CD4-positive, alpha-beta T cell treated with Interleukin-15 for 1 hour (primary cell): ENCODE measurements at places on chromosomes 6 and 20.

GRCh38 chr6:72941751-72942150 is 283.5 kb downstream of the KHDC1L start:
- DNase-seq: no peak

- DNase-seq: no peak
These were observed 194.7 kb downstream of the PKHD1 start for GRCh38 chr6:51892750-51893149.

DNA sequence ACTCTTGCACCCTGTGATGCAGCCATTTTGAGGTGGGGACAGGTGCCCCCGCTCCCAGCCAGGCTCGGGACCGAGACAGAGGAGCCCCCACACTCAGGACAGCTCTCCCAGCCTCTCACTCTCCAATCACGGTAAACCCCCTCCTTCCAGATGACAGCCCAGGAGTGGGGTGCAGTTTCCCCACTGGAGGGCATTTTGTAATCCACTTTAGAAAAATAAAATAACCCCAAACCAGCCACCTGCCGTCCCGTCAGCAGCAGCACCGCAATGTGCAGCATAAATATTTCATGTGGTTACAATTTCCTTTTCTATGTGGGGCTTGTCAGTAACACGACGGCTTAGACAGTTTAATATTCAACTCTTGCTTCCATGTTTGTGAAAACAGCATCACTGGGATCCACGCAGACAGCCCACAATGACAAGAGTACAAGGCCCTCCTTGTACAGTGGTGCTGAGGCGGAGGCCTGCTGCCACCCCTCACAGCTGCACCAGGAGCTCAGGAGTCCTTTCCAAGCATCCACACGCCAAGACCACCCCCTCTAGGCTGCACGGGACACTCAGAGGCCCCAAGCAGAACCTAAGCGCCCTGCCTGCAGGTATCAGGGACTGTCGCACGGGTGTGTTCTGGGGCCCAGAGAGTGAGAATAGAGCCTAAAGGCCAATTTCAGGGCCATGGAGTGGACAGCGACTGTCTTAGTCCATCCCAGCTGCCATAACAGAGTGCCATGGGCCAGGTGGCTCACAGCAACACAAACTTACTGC is 116.7 kb downstream of the JPH2 start:
- peak; percentile 72 for DNase-seq

GRCh38 chr6:44162876-44163625 is 4.4 kb downstream of the CAPN11 start:
- DNase-seq: no peak

DNA sequence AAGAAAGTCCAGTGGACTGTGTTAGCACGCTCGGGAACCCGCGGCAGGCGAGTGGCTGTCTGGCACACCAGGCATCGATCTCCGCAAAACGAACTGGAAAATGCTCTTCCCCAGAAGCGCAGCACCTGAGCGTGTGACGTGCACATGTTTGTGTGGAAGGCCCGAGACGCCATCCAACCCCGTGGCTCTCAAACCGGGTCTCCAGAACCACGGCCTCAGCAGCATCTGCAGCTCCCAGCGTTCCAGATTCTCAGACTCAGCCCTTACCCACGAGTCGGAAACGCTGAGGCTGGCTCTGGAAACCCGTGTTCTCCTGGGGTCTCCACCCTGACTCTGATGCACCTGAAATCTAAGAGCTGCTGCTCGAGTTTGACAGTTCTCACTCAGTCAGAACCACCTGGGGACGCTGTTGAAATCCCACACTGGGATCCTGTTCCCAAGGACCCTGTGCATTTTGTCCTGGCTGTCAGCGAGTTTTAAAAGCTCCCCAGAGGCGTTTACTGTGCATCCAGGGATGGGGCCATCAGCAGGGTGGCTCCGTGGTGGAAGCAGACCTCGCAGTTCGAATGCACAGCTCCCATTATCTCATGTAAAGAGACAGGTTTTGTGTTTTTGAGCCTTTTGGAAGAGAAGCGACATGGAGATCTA is 69.0 kb downstream of the DLL1 start:
- no peak for DNase-seq

GRCh38 chr20:64220891-64221527 is 34.5 kb upstream of the PCMTD2 start:
- DNase-seq: no peak

- DNase-seq: no peak
These were observed 294.7 kb downstream of the QKI start for GRCh38 chr6:163709255-163709654.

- DNase-seq: no peak
These were observed 6.7 kb upstream of the KHDC1L start for GRCh38 chr6:73231986-73232391.

DNA sequence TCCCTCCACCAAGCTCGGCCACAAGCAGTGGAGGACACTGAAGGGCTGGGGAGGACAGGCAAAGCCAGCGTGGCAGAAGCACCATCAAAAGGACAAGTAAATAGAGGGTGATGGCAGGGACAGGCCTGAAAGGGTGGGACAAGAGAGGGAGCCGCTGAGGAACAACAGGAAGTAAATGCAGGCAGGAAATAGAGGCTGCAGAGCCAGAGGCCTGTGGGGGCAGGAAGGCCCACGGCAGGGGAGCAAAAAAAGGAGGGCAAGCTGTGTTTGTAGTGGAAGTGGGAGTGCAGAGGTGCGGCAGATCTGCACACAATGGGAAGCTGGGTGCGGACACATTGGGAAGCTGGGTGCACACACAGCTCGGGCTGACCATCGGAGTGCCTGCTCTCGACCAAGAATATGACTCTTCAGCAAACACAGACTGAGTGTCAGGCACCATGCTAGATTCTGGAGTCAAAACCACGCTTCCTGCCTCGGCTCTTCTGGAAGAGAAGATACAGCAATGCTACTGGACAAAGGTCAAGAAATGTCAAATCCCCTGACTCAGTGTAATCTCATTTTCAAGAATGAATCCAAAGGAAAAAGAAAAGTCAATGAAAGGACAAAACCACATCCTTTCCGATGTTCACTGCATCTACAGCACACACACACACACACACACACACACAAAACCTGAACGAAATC is 40.4 kb upstream of the RAB22A start:
- DNase-seq: no peak

DNA sequence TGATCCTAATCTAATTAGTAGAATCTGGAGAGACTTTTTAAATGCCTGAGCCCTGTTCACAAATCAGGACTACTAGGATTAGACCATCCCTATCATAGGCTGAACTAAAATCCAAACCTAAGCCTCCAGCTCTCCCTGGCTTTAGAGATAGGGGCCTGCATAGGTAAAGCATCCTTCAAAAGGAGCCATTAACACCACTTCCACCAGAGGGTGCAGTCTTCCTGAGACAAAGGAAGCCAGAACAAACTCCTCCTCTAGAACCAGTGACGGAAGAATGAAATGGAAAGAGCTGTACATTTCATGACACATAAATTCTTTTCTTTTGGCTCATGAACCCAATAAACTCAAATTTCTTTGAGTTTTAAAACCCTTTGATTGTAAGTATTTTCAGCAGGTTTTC is 291.2 kb upstream of the ADGRB3 start:
- DNase-seq: no peak

DNA sequence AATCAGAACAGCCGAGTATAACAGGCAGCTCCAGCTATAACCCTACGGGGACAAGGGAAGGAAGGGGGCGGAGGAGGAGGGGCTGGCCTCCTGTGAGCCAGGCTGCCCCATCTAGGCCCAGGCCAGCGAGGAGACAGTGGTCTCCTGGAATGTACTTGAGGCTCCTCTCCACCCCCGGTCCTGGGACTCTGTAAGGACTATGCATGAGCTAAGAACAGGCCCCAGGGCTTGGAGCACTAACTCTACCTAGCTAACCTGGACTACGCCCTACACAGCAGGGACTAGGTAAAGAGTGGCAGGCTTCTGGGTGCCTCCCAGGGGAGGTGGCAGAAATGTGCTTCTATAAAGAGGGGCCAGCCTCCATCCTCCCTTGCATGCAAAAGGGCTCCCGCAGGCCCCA is 8.9 kb downstream of the KCNK15 start:
- no peak for DNase-seq

DNA sequence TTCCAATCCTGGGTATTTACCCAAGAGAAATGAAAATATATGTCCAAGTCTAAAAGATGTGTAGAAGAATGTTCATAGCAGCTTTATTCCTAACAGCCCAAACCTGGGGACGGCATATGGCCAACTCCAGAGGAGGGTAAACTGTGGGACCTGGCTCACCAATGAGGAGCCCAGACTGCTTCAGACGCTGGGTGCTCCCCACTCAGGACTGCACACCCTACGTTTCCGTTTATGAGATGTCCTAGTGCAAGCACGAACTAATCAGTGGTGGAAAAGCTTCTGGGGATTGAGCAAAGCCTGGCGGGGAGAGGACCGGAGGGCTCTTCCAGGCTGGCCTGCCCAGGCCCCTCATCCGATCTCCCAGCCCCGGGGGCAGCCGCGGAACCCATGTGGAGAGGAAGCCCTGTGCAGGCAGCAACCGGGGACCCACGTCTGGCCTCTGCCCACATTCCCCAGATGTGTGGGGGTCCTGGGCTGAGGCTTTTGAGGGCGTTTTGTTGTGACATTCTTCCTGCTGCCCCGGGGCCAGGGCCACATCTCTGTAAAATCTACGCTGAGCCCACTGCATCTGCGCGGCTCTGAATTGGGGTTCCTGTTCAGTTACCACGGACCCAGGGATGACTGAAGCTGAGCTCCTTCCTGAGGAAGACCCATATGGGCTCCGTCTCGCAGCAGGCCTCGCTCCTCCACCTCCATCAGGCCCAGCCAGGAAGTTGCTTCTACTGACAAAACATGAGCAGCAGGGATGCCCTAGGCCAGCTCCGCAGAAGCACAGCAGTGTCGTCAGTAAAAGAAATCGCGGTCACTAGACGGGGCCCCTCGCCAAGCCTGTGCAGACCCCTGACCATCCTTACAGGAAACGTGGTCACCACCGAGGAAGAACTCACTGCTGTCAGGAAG is 188.0 kb downstream of the DLL1 start:
- no peak for DNase-seq

DNA sequence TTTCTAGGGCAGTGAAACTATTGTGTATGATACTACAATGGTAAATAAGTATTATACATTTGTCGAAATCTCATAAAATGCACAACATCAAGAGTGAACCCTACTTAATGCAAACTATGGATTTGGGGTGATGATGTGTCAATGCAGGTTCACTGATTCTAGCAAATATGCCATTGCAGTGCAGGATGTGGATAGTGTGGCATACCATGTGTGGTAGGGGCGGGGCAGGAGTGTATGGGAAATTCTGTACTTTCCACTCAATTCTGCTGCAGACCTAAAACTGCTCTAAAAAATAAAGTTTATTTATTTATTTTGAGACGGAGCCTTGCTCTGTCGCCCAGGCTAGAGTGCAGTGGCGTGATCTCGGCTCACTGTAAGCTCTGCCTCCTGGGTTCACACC is 44.3 kb downstream of the ABHD12 start:
- DNase-seq: no peak

- no peak for DNase-seq
These were observed 27.6 kb downstream of the PHACTR3 start for GRCh38 chr20:59631751-59632540.

- no peak for DNase-seq
These were observed 105.5 kb downstream of the NRSN1 start for GRCh38 chr6:24231438-24231977.

DNA sequence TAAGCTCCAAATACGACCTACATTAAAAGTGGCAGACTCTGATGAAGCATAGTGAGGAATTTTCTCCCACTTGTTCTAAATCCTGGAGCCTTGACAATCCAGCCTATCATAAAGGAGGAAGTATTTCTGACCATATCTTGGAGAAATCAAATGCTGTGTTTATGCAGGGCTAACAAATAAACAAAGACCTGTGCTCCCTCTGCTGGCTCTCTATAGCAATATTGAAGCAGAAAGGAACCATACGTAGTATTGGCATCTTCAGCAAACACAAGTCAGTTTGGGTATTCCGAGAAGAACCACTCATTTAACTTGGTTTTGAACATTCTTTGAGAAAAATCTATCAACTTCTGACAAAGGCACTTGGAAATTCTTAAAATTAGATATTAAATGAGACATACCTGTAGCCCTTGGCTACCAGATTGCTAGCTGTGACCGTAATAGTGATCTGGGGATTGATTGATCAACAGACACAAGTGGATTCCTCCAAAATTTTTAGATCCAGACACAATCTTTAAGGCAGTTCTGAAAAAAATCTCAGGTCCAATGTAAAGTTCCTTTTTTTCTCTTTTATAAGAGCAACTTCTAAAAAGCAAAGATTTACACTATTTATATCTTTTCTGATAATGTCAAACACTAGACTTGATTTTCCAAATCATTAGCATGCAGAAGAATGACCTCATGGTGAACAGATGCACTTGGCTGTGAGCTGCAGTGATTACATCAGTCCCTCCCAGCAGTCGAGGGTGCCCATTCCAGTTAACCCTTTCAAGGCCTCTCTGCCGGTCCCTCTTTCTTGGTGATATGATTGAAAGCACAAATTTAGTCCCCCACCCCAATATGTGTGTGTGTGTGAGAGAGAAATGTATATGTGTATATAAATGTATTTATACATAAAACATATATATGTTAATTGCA is 40.2 kb downstream of the INSM1 start:
- no peak for DNase-seq
